Esophagus mucosa (tissue), 1 donor: ENCODE measurements at places on chromosomes 3 and 15. TPM values are rescaled to one million over a fixed set of nuclear protein-coding genes. Genes with fewer than 3 reads are reported as not detected.

ATP13A4 gene
- total RNA-seq, result 20.5 TPM

NOX5 gene
- 0.44 TPM for total RNA-seq

- ATAC-seq, result no peak
Observed at GRCh38 chr15:62403164-62403809, 238.2 kb upstream of the C2CD4B start.

DNA sequence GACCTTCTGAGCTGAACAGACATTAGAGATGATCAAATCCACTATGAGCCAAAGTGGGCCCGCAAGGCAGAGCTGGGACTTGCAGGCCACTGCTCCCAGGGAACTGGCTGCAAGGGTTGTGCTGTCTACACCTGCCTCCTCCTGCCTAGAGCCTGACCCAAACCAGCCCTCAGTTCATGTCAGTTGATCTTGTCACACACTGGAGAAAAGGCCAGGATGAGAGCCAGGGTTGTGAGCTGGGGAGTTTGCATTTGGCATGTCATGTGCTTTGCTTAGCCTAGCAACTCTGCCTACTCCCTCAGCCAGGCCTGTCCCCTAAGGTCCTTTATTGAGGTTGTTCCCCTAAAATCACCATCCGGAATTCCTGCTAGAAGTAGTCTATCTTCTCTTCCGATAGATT is 67.8 kb downstream of the RAB11A start:
- ATAC-seq, result no peak

GRCh38 chr3:148856384-148856783 is 8.7 kb upstream of the CPA3 start:
- ATAC-seq, result no peak
